Activated CD4-positive, alpha-beta T cell treated with anti-CD3 and anti-CD28 coated beads, Interleukin-2, amount 10 ng/mL, durations not matched to agents 24 days and 14 days (primary cell): ENCODE measurements at places on chromosomes 5 and 9.

DNA sequence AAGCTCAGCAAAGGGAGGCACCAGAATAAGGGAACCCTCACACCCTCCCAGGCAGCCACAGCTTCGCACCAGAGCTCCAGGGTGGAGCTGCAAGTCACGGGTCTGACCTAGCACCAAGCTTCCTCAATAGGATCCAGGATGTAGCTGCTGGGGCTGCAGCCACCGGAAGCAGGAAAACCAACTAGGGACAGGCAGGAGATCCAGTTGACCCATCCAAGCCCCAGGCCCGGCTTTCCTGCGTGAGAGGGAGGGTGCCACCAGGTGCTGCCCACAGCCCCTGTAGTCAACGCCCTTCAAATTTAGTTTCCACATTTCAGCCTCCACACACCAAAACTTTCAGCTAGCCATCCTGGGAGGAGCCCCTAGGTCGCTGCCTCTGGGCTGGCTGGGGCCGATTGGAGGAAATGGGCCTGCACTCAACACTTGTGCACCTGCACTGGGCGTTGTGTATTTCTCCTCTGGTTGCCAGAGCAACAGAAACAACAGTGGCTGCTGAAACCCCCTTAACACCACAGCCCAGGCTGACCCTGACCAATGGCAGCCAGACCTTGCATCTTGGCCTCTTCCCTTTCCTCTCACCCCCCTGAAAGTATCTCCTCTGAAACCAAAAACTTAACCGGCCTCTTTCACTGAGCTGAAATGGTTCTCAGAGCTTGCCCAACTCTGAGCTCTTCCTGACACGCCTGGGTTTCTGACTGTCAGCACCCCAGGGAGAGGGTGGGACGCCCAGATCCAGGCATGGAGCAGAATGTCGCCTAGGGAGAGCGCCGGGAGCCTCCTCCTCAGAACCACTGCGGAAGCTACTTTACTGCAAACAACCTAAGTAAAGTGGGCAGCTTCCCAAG is 226.5 kb upstream of the MAP3K1 start:
- H3K27ac ChIP-seq = peak overlapping the region; percentile 72
- DNase-seq = peak; percentile 92
- peaks cover 2% of the 10 kb centered on the region for H3K27me3 ChIP-seq
- peak overlapping the region; percentile 16 for H3K4me3 ChIP-seq

- no peak for DNase-seq
- H3K4me1 ChIP-seq = no peaks in the 10 kb centered on the region
- H3K27ac ChIP-seq = no peak overlapping the region
- H3K36me3 ChIP-seq = no peaks in the 10 kb centered on the region
Observed at GRCh38 chr9:76944011-76944410, 38.1 kb upstream of the PRUNE2 start.

GRCh38 chr5:95892784-95893354 is 68.8 kb downstream of the ELL2 start:
- no peaks in the 10 kb centered on the region for H3K27me3 ChIP-seq
- peaks cover 44% of the 10 kb centered on the region for H3K36me3 ChIP-seq
- H3K4me3 ChIP-seq = no peak overlapping the region
- H3K4me1 ChIP-seq = peaks cover 16% of the 10 kb centered on the region
- H3K27ac ChIP-seq = no peak overlapping the region

- no peak overlapping the region for H3K27ac ChIP-seq
- H3K36me3 ChIP-seq = no peaks in the 10 kb centered on the region
- H3K4me1 ChIP-seq = no peaks in the 10 kb centered on the region
- no peak overlapping the region for H3K4me3 ChIP-seq
- no peak for DNase-seq
Observed at GRCh38 chr5:129977810-129978209, 73.5 kb downstream of the CHSY3 start.

DNA sequence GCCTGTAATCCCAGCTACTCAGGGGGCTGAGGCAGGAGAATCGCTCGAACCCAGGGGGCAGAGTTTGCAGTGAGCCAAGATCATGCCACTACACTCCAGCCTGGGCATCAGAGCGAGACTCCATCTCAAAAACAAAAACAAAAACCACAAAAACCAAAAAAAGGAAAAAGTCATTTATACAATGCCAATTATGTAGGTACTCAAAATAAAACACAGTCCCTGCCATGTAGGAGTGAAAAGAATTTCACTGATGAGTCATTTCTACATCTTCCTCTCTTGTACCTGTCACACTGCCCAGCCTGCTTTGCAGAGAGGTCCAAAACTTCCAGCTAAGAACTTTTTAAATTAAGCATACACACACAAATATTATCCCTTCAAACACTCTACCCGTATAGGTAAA is 215.8 kb downstream of the EPB41L4A start:
- no peak for DNase-seq
- no peaks in the 10 kb centered on the region for H3K4me1 ChIP-seq
- H3K27me3 ChIP-seq = peaks cover 36% of the 10 kb centered on the region
- H3K4me3 ChIP-seq = no peak overlapping the region
- H3K36me3 ChIP-seq = no peaks in the 10 kb centered on the region
- no peak overlapping the region for H3K27ac ChIP-seq

GRCh38 chr9:137449081-137449844 is 8.1 kb upstream of the ENTPD8 start:
- peaks cover 24% of the 10 kb centered on the region for H3K36me3 ChIP-seq
- no peak for DNase-seq
- no peaks in the 10 kb centered on the region for H3K27me3 ChIP-seq
- peaks cover 18% of the 10 kb centered on the region for H3K4me1 ChIP-seq

- H3K27ac ChIP-seq = no peak overlapping the region
- no peak for DNase-seq
- no peaks in the 10 kb centered on the region for H3K36me3 ChIP-seq
- H3K27me3 ChIP-seq = no peaks in the 10 kb centered on the region
- H3K4me1 ChIP-seq = no peaks in the 10 kb centered on the region
Observed at GRCh38 chr5:147869112-147869511, 9.4 kb upstream of the SCGB3A2 start.

DNA sequence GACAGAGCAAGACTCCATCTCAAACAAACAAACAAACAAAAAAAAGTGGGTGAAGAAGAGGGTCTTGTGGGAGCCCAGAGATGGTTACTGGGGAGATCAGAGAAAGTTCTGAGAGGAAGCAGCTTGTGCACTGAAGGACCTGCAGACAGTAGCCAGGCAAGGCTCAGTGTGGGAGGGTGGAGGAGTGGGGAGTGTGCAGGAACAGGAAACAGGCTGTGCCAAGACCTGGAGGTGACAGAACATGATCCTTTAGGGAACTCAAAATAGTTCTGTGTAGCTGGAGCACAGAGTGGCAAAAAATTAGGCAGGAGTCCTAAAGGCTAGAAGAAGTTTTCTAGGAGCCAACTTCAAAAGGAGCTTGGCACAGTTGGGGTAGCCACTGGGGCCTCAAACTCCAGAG is 19.2 kb upstream of the NANS start:
- H3K27me3 ChIP-seq = no peaks in the 10 kb centered on the region
- DNase-seq = no peak
- H3K27ac ChIP-seq = no peak overlapping the region
- H3K4me1 ChIP-seq = peaks cover 14% of the 10 kb centered on the region
- H3K36me3 ChIP-seq = no peaks in the 10 kb centered on the region

DNA sequence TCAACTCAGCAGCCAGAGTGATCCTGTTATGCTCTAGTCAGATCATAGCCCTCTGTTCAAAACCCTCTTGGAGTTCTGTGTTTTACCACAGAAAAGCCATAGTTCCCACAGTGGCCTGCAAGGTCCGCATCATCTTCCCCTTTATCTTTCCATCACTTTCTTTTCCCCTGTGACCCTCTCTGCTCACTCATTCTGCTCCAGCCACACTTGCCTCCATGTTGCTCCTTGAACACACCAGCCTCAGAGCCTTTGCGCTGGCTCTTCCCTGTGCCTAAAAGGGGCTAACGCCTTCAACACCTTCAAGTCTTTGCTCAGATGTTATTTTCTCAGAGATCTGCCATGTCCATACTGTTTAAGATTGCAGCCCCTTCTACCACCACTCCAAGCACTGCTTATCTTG is 26.3 kb downstream of the CSF2 start:
- peak; percentile 61 for DNase-seq
- peak overlapping the region; percentile 98 for H3K27ac ChIP-seq
- H3K4me1 ChIP-seq = peaks cover 80% of the 10 kb centered on the region
- peaks cover 15% of the 10 kb centered on the region for H3K36me3 ChIP-seq

DNA sequence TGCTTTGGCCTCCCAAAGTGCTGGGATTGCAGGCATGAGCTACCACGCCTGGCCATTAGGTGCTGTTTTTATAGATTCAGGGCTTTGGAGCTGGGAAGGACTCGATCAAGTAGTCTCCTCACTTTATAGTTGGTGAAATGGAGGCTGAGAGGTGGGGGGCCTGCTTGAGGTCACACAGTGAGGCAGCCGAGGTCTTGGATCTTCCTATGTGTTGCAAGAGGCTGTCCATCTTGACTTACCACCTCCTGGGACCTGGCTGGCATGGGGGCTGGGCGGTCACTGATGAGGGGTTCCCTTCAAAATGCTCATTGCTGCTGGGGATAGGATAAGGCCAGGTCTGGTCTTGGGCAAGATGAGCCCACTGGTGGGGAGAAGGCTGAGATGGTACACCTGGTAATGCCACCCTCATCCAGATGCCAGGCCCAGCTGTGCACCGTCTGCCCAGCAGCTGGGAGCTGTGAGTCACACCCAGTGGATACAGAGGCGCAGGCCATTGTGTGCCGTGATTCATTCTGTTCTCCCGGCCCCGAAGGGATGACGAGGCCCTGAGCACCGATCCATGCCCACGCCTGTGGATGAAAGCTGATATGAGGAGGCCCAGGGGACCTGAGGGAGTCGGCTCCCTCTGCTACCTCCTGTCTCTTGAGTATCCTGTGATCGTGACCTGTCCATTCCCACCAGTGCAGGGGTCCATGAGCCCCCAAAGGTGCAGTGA is 10.5 kb upstream of the NDST1 start:
- no peak overlapping the region for H3K4me3 ChIP-seq
- no peaks in the 10 kb centered on the region for H3K36me3 ChIP-seq
- no peak for DNase-seq
- no peaks in the 10 kb centered on the region for H3K4me1 ChIP-seq
- peaks cover 3% of the 10 kb centered on the region for H3K27me3 ChIP-seq

DNA sequence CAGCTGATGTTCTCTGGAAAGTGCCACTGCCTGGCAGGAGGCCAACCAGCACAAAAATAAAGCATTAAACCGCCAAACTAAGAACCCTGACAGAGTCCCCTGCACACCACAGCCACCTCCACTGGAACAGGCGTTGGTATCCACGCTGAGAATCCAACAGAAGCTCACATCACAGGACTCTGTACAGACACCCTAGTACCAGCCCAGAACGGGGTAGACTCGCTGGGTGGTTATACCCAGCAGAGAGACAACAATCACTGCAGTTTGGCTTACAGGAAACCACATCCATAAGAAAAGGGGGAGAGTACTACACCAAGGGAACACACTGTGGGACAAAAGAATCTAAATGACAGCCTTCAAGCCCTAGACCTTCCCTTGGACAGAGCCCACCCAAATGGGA is 15.0 kb upstream of the POU5F2 start:
- H3K27me3 ChIP-seq = no peaks in the 10 kb centered on the region
- no peak overlapping the region for H3K4me3 ChIP-seq
- peaks cover 1% of the 10 kb centered on the region for H3K4me1 ChIP-seq
- H3K36me3 ChIP-seq = peaks cover 4% of the 10 kb centered on the region
- no peak for DNase-seq

- no peak for DNase-seq
- H3K4me1 ChIP-seq = no peaks in the 10 kb centered on the region
Observed at GRCh38 chr5:117463881-117464570, 889.4 kb upstream of the SEMA6A start.

DNA sequence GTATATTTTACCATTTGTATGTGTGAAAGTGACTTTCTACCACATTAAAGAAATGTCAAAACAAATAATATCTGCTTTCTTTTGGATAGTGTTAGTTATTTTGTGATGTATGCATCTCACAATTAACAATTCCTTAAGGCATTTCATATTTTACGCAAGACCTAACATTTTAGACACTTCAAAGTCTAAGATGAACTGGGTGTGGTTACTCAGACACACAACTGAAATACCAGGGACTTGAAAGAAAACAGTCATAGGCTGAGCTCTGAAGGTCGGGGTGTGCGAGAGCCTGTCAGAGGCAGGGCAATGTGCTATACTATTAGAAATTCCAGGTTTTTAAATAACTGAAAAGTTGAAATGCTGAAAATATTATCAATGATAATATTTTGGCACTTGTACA is 44.5 kb upstream of the ZNF622 start:
- no peak overlapping the region for H3K27ac ChIP-seq
- no peaks in the 10 kb centered on the region for H3K4me1 ChIP-seq
- H3K36me3 ChIP-seq = peaks cover 2% of the 10 kb centered on the region
- H3K4me3 ChIP-seq = no peak overlapping the region
- H3K27me3 ChIP-seq = no peaks in the 10 kb centered on the region

GRCh38 chr9:79598562-79599345 is 27.0 kb downstream of the TLE4 start:
- no peak overlapping the region for H3K27ac ChIP-seq
- peaks cover 10% of the 10 kb centered on the region for H3K4me1 ChIP-seq
- no peak overlapping the region for H3K4me3 ChIP-seq
- H3K36me3 ChIP-seq = peaks cover 27% of the 10 kb centered on the region

DNA sequence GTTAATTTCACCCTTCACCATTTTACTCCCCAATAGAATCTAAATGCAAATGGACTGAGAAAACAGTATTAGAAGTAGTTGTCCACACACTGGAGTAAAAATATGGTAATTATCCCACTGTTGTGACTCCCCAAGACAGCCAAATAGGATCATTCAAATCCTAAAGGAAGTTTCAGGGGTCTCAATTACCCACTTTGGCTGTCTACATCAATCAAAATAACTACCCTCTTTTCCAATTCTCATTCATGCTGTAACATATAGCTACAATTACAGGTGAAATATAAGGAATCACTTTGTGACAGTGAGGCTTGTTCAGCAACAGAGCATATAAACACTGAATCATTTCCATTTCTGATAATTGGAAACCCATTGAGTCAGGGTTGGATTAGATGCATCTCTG is 220.1 kb downstream of the TMEM232 start:
- no peaks in the 10 kb centered on the region for H3K4me1 ChIP-seq
- H3K36me3 ChIP-seq = no peaks in the 10 kb centered on the region
- no peak overlapping the region for H3K27ac ChIP-seq
- no peak overlapping the region for H3K4me3 ChIP-seq

GRCh38 chr5:14355391-14355790 is 212.2 kb downstream of the TRIO start:
- no peaks in the 10 kb centered on the region for H3K36me3 ChIP-seq
- H3K27ac ChIP-seq = no peak overlapping the region
- H3K27me3 ChIP-seq = peaks cover 2% of the 10 kb centered on the region
- no peak overlapping the region for H3K4me3 ChIP-seq
- peaks cover 2% of the 10 kb centered on the region for H3K4me1 ChIP-seq

DNA sequence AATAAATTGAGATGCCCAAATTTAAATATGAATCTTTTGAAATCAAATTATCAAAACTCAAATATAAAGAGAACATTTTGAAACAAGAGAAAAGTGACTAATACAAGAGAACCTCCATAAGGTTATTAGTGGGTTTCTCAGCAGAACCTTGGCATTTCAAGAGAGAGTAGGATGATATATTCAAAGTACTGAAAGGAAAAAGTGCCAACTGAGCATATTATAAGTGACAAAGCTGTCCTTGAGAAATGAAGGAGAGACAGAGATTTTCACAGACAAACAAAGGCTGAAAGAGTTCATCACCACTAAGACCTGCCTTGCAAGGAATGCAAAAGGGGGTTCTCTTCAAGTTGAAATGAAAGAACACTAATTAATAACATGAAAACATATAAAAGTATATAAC is 366.0 kb downstream of the HINT1 start:
- no peak overlapping the region for H3K4me3 ChIP-seq
- no peaks in the 10 kb centered on the region for H3K4me1 ChIP-seq
- peaks cover 3% of the 10 kb centered on the region for H3K27me3 ChIP-seq
- DNase-seq = no peak
- H3K36me3 ChIP-seq = no peaks in the 10 kb centered on the region
